ENCODE measurements at places on chromosomes 6 and 20.
A peak's percentile ranks its signal among the peaks of the same experiment; 100 is the strongest.

DNA sequence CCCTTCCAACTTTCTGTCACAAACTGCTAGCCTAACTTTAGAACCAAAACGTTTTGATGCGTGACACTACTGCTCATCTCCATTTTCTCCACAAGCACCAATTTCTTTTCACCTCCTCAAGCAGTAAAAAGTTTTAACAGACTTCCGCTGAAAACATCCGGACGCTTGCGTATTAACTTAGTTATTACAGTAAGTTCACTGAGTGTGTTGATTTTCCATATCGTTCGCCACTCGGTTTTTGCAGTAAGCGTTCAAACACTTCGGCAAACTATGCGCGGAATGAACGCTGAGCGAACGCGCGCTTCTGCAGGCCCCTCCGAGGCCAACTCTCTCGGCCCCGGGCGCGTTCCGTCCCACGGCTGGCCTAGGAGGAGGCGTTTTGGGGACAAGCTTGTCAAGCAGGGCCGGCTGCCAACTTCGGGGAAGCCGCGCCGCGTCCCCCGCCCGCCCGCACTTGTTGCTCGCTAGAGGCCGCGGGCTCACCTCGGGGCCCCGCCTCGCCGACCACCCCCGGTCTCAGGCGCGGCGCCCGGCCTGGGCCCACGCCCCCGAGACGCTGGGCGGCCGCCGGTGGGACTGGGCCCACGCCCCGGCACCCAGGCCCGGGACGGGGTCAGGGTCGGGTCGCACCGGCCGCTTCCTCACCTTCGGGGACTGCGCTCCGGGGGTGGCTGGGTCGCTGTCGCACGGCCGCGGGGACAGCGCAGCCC is 945 bp downstream of the PHF10 start:
- DNase-seq, result peak; percentile 54

- DNase-seq, result no peak
These were observed 1382.8 kb upstream of the DEFB115 start for GRCh38 chr20:29874476-29875202.

DNA sequence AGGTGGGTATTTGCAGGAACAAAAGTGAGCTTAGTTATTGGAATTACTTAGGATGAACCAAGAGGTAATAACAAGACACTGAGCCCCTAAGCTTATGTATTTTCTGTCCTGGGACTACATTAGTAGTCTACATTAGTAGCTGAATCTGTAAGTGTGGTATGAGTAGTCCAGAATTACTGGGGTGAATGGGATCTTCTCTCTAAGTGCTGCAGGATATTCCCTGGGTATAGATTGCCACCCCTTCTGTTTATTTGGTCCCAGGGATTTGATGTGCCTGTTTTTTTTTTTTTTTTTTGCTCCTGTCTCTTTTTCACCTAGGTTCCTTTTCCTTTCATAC is 5.9 kb downstream of the CD2AP start:
- DNase-seq, result no peak

DNA sequence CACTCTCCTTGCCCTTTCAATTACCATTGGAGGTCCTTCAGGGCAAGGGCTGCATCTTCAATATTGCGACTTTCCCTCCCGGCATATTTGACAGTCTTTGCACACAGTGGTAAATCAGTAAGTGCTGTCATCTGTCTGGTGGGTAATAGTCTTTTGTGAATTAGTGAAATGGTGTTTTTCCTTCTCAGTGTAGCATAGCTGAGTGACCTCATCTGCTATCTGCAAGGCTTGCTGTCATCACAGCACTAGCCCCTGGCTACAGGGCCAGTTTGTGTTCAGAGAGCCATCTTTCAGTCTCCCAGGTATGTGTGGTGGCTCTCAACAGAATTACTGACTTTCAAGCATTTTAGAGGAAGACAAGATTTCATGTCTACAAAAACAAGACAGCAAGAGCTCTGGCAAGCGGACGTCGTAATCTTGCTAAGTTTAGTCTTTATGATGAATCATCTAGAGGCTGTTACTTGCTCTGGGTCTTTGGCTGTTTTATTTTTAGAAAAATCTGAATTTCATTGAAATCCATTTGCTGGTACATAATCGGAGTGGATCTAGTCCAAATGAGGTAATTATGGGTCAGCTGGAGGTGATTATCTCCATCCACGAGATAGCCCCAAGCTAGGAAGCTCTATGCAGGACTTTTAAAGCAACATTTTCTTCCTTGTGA is 528.9 kb downstream of the EPM2A start:
- no peak for DNase-seq

- no peak for DNase-seq
These were observed 3.5 kb downstream of the NDUFAF5 start for GRCh38 chr20:13788167-13788834.

- DNase-seq, result no peak
These were observed 36.7 kb downstream of the EBF4 start for GRCh38 chr20:2729251-2729713.

- no peak for DNase-seq
These were observed 34.1 kb downstream of the ERMARD start for GRCh38 chr6:169785566-169785965.

- DNase-seq, result no peak
These were observed 36.5 kb downstream of the TRAM2 start for GRCh38 chr6:52540286-52540902.

- DNase-seq, result no peak
These were observed 168.3 kb upstream of the SPACA1 start for GRCh38 chr6:87879132-87879861.

- no peak for DNase-seq
These were observed 121.7 kb upstream of the EXOC2 start for GRCh38 chr6:814378-815347.

- DNase-seq, result no peak
These were observed 23.6 kb upstream of the ANKRD60 start for GRCh38 chr20:58251979-58252591.

- no peak for DNase-seq
These were observed 107.4 kb upstream of the ADGRF1 start for GRCh38 chr6:47149554-47149953.

GRCh38 chr6:151551223-151551857 is 57.5 kb downstream of the CCDC170 start:
- DNase-seq, result no peak

- DNase-seq, result no peak
These were observed 16.5 kb downstream of the RIPOR2 start for GRCh38 chr6:24919056-24919892.

- no peak for DNase-seq
These were observed 255.1 kb upstream of the JAG1 start for GRCh38 chr20:10928841-10929421.

GRCh38 chr20:760751-761417 is 7.4 kb downstream of the SLC52A3 start:
- peak; percentile 23 for DNase-seq

GRCh38 chr6:60670036-60670435 is 1616.0 kb downstream of the KHDRBS2 start:
- no peak for DNase-seq

DNA sequence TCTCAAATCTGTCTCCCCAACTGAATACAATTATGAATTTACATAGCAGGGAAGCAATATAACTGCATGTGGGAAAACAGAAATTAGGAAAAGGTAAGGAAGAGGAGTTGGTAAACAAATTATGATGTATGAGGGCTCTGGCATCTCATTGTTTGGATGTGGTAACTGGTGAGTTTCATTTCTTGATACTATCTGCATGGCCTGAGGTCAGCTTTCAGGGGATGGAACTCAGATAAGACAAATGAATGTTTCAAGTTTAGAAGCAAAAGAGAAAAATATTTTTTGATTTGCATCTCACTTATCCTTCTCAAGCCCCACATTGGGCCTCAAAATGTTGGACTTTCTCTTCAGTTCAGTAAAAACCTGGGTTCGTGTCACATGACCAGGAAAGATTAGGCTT is 302.2 kb upstream of the GJE1 start:
- no peak for DNase-seq

DNA sequence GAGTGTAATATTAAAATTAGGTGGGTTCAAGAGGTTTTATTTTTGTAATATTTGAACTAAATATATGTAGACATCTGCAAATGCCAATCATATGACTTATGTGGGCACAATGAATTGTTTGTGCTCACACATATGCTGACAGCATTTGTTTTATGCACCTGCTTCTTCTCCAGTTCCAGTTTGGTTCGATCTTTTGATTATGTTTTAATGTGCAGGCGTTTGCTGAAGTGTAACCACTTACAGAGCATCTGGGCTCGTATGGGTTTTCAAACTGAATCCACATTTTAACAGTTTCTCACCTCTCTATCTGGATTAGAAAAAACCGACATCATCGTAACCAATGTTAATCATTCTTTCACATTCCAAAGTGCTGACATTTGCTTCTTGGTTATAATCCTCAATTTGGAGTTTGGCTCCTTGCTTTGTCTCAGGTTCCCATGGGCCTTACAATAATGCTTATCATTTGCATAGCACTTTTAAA is 129.1 kb upstream of the SPACA1 start:
- no peak for DNase-seq

DNA sequence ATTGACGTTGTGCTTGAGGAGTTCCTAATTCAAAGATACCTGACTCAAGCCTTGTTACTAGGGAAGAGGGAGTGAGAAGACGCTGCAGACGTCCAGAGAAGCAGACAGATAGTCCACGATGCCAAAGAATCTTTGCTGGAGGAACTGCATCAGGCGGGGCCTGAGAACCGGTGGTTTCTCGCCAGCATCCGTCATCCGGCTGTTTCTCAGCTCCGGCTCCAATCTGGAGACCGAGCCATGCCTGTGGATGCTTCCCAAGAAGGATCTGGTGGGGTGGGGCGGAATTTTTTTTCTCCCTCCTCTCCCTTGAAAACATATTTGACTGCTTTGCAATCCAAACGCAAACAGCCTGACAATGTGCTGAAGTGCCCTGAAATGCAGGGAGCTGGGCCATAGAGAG is 125.8 kb upstream of the SRSF6 start:
- DNase-seq, result no peak

DNA sequence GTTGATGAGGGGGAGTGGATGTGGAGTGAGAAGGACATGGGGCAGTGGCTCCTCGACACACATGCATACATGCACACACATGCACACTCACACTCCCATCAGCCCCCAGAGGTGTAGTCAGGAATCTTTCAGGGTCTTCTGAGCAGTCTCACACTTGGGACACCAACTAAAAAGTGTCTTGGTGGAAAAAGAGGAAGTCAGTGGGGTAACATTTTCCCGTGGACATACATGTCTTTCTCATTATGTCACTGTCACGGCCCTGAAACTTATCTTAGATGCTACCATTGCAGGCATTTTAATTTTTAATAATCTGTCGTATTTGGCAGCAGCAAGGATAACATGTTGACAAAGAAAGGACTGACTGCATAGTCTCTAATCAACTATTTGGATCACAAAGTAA is 261.1 kb downstream of the ADGRG6 start:
- no peak for DNase-seq

GRCh38 chr20:64068386-64069208 is 5.6 kb downstream of the TCEA2 start:
- DNase-seq, result no peak

DNA sequence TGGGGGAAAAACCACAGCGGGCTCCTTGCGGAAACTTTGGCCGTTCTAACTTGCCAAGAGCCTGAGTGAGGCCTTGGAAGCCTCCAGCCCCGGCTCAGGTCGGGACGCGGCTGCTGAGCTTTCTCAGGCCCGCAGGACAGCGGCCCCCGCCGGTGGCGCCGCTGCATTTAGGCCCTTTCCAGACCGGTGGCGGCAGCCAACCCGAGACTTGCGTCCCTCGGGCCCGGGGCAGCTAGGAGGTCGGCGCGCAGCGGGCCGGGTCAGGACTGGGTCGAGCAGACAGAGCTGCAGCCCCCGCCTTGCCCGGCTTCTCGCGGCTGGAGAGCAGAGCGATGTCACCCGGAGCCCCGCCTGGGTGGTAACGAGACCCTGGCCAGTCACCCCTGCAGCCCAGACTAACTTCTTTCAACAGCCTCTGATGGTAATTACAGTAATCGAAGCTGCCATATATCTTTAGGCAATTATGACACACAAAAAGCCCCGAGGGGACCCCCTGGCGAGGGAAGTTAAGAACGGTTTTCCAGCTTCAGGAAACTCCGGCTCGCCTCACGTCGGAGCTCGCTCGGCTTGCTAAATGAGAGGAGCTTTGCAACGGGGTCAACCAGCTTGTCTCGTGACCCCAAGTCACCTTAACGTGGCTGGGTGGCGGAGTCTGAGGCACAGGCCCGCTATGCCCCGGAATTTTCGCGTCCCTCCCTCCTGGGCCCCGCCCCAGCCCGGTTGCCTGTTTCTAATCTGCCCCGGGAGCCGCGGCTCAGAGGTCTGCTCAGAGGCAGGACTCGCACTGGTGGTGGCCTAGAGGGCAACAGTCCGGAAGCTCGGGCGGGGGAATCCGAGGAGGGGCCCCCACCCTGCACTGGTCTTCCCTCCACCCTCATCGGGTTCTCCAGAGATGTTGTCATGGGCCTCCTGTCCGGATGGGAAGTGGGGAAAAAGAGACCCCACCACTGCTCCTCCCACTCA is 3.0 kb downstream of the NR2E1 start:
- no peak for DNase-seq

DNA sequence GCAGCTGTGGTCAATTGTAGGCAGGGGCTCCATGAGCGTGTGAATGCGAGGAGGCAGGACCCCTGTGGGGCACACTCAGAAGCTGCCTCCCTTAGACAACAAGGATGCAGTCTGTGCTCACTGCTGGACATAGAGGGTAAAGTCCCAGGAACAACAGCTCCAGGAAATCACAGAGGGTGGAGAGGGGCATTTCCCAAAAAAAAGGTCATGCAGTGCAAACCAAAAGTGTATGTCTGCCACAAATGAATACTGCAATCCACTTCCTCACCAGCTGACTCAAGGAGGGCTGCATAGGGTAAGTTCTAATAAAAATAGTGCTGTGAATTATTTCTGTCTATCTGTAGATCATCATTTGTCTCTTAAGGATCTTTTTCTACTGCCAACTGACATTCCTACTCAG is 95.8 kb downstream of the RNF182 start:
- DNase-seq, result no peak

- no peak for DNase-seq
These were observed 9.6 kb downstream of the SIGLEC1 start for GRCh38 chr20:3702611-3703391.

DNA sequence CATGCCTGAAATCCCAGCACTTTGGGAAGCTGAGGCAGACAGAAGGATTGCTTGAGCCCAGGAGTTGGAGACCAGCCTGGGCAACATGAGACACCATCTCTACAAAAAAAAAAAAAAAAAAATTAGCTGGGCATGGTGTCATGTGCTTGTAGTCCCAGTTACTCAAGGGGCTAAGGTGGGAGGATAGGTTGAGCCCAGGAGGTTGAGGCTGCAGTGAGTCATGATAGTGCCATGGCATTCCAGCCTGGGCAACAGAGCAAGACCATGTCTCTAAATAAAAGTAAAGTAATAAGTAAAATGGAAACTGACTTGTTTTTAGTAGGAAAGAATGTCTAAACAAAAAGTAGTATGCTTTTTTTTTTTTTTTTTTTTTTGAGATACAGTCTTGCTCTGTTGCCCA is 240.7 kb downstream of the ARID1B start:
- no peak for DNase-seq

- no peak for DNase-seq
These were observed 178.2 kb downstream of the LRFN2 start for GRCh38 chr6:40408786-40409542.

DNA sequence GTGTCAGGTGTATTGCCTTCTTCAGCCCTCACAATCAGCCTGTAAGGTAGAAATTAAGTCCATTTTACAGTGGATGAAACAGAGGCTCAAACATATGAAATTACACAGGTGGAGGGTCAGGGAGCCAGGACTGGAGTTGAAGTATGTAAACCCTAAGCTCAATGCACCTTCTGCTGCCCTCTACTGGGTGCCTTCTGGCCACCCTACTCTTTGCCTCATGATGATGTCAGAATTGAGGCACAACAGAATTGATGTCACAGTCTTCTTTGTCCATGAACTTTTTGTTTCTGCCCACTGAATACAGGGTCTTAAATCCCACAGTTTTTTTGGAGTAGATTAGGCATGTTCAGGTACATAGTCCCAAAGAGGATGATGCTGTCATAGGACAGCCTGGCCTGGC is 400.8 kb upstream of the CHD6 start:
- no peak for DNase-seq

GRCh38 chr6:168394606-168395005 is 46.4 kb upstream of the SMOC2 start:
- DNase-seq, result no peak
